RPMI7951 (cell line): ENCODE measurements at places on chromosomes 7 and 10. TPM values are rescaled to one million over a fixed set of nuclear protein-coding genes. Genes with fewer than 3 reads are reported as not detected.

Gene LIPF
- total RNA-seq: not detected in 2 replicates

Gene MYOF
- total RNA-seq: 46.2 and 57.1 TPM in 2 replicates

Gene PRKRIP1
- 13.3 and 13.4 TPM in 2 replicates for total RNA-seq

Gene TRIM8
- 39.3 and 52.8 TPM in 2 replicates for total RNA-seq

Gene NPFFR1
- not detected in 2 replicates for total RNA-seq

Gene INA
- total RNA-seq: 7.9 and 10.3 TPM in 2 replicates

Gene RALA
- 18.7 and 19.2 TPM in 2 replicates for total RNA-seq

Gene GBX1
- total RNA-seq: not detected in 2 replicates

Gene CAMK2B
- total RNA-seq: 10.9 and 19.6 TPM in 2 replicates

Gene ITGA8
- total RNA-seq: 6.7 and 7.6 TPM in 2 replicates

Gene ZNF775
- total RNA-seq: 1.8 and 3.4 TPM in 2 replicates

Gene CPXM2
- total RNA-seq: 0.29 and 0.60 TPM in 2 replicates

Gene NCF1
- total RNA-seq: not detected in 2 replicates

Gene UBE2H
- total RNA-seq: 40.9 and 41.1 TPM in 2 replicates

Gene CDK14
- 5.2 and 9.3 TPM in 2 replicates for total RNA-seq

Gene ABCC2
- 13.2 and 14.8 TPM in 2 replicates for total RNA-seq

Gene PDE1C
- total RNA-seq: 17.5 and 19.1 TPM in 2 replicates

Gene MMD2
- not detected in 2 replicates for total RNA-seq

Gene OR6V1
- total RNA-seq: not detected in 2 replicates

Gene DYDC2
- total RNA-seq: not detected in 2 replicates

Gene BLNK
- total RNA-seq: not detected in 2 replicates

Gene LIPN
- total RNA-seq: not detected in 2 replicates

Gene PLAC9
- total RNA-seq: 0.78 and 1.2 TPM in 2 replicates
